ENCODE measurements at places on chromosomes 6 and 20. TPM values are rescaled to one million over a fixed set of nuclear protein-coding genes. Genes with fewer than 3 reads are reported as not detected.

- DNase-seq: no peak
Measured at GRCh38 chr6:56668158-56668557, 25.5 kb upstream of the DST start.

GRCh38 chr6:35833536-35833935 lies 28.4 kb downstream of the LHFPL5 start:
- no peak for DNase-seq

- DNase-seq: no peak
Measured at GRCh38 chr20:30513050-30513628, 744.3 kb upstream of the DEFB115 start.

DNA sequence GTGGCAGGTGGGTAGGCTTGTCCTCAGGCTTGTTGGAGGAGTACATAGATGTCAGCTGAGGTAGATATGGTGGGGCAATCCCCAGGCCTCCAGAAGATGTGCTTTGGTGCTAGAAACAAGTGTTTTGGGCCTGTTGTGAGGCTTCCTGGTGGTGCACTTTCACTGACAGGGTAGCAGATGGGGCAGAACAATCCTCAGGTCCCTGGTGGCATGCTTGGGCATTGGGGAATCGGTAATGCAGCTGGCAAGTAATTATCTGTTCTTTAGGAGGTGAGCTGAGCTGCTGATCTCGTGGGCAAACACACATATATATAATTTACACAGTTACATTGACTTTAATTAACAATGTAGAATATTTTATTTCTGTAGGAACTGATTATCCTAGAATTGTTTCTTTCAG lies 458.7 kb downstream of the BMP2 start:
- DNase-seq: no peak

DNA sequence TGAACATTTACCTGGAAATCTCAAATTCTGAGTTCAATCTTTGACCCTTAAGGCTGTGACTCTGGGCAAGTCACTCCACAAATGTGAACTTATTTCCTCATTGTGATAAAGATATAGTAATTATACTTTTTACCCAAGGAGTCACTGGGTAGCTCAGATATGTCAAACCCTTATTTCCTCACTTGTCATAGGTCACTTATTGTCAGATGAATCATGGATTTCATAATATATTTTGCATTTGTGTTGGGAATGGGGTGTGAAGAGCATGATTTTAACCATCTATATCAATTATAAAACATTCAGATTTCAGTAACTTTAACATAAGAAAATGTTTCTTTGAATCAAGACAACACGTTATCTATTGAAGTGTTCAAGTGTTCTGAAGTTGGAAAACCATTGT lies 3.7 kb upstream of the CARMIL1 start:
- DNase-seq: no peak

- peak; percentile 98 for DNase-seq
Measured at GRCh38 chr20:54115172-54115854, 44.9 kb upstream of the BCAS1 start.

Gene BYSL
- 5.3 TPM for total RNA-seq

- DNase-seq: no peak
Measured at GRCh38 chr6:40196135-40196518, 261.9 kb upstream of the MOCS1 start.

Gene PLAGL2
- total RNA-seq: 1.2 TPM

DNA sequence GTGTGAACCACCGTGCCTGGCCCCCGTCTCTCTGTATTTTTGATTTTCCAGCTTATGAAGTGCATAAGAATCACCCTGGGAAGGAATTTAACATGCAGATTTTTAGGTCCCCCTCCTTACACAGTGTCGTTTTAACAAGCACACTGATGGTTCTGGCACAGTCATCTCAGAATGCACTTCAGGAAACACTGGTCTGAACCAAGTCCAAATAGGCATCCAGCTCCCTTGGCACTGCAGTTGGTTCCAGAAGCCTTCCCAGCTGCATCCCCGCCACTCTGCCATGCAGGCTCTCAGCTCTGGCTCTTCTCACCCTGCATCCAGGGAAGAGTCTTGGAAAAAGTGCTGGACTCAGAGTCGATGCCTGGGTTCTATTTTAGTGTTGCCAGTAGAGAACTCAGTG lies 20.1 kb downstream of the RIPOR2 start:
- no peak for DNase-seq

GRCh38 chr6:17856306-17856705 lies 131.1 kb downstream of the KIF13A start:
- no peak for DNase-seq

DNA sequence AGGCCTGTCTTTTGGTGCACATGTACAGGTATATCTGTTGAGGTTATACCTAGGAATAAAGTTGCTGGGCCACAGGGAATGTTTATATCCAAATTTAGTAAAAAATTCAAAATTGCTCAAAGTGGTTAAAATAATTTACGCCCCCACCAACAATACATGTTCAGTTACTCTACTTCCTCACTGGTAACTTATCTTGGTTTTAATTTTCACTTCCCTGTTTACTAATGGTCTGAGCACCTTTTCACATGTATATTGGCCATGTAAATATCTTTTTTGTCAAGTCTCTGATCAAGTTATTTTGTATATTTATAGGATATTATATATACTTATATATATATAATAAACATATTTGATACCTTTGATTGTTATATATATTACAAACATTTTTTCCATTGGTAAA lies 9.7 kb downstream of the PDE7B start:
- DNase-seq: no peak

- no peak for DNase-seq
Measured at GRCh38 chr20:59364611-59365010, 64.2 kb downstream of the EDN3 start.

DNA sequence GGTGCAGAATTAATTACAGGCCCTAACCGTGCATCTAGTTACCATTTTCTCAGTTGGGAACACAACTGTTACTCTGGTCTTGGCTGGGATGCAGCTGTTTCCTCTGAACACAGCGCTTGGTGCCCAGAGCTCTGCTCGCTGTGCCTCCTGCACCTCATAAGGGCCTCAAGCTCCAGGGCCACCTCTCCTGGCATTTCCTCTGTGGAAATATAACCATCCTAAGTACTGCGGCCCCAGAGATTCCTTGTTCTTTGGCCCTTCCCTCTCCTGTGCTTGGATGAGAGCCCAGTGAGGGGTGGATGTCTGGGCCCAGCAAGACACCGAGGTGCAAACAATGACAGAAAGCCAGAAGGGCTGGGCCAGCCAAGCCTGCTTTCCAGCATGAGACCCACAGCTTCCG lies 169.9 kb upstream of the CST7 start:
- no peak for DNase-seq

Gene TSPO2
- total RNA-seq: not detected

- no peak for DNase-seq
Measured at GRCh38 chr20:53795170-53795569, 201.5 kb upstream of the ZNF217 start.

DNA sequence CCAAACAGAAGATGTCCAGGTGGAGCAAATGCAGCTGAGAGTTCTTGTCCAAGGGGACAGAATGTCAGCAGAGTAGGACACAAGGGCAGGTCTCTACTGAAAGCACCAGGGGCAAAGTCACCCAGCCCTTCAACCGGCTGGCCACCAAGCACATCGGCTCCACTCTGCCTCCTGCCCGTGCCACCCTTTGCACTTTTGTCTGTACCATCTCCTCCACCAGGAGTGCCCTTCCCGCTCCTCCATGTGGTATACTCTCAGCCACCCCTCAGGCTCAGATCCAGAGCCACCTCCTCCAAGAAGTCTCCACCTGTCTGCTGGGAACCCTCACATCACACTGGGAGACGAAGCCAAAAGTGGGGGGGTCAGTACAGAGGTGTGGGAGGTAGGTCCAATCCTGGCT lies 4.1 kb upstream of the HSPA12B start:
- no peak for DNase-seq

DNA sequence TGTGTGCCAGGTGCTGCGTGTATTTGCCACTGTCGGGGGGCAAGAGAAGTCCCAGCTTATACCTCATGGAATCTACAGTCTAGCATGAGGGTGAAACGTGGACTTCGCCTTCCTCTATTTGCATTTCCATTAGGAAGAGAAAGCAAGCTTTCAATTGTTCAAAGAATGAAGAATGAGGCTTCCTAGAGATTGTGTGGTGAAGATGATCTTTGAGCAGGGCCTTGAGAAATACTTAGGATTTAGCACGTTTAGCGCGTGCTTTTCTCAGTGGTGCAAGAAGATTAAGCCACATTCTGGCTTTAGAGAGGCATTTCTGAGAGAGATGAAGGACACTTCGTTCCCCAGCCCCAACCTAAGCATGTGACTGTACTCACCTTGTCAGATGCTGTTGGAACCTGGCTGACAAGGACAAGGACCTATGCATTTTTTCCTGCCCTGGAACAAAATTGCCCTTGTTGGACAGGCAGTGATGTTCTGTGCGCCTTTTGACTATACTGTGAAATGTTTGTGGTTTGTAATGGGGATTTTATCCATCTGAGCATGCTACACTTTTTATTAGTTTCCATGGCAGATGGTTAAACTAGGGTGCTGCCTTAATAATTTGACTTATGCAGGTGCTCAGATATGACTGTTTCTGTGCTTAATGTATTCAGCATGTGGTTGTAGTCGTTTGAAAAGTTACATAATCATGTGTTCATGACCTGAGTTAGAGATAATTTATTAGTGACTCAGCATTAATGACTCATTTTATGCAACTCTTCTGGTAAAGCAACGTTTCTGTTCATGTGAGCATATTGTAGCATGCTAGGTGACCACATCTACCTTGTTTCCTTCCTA lies 10.7 kb downstream of the TULP4 start:
- DNase-seq: no peak

Gene TNFAIP3
- total RNA-seq: 6.7 TPM

DNA sequence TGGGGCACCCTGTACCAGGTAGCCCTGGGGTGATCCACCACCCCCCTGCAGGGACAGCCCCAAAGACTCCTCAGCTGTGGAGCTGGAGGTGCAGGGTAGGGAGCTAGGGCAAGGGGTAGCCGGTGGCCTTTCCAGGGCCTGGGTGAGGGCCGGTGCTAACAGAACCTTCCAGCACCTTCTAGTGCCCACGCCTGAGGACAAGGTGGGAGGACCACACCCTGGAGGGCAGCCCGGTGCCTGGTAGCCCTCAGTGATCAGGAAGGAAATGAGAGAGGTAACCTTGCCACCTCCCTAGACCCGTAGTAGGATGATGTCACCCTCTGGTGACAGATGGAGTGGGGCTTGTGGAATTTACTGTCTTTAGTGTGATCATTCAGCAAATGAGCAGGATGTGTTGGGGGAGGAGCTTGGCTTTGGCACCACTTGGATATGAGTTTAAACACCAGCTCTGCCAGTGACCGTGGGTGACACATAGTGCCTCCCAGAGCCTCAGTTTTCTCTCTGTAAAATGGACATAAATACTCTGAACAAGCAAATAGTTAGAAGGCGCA lies 187.7 kb downstream of the NFATC2 start:
- no peak for DNase-seq
